AG10803 (cell line): ENCODE measurements at places on chromosomes 13 and 19.
A peak's percentile ranks its signal among the peaks of the same experiment; 100 is the strongest.

DNA sequence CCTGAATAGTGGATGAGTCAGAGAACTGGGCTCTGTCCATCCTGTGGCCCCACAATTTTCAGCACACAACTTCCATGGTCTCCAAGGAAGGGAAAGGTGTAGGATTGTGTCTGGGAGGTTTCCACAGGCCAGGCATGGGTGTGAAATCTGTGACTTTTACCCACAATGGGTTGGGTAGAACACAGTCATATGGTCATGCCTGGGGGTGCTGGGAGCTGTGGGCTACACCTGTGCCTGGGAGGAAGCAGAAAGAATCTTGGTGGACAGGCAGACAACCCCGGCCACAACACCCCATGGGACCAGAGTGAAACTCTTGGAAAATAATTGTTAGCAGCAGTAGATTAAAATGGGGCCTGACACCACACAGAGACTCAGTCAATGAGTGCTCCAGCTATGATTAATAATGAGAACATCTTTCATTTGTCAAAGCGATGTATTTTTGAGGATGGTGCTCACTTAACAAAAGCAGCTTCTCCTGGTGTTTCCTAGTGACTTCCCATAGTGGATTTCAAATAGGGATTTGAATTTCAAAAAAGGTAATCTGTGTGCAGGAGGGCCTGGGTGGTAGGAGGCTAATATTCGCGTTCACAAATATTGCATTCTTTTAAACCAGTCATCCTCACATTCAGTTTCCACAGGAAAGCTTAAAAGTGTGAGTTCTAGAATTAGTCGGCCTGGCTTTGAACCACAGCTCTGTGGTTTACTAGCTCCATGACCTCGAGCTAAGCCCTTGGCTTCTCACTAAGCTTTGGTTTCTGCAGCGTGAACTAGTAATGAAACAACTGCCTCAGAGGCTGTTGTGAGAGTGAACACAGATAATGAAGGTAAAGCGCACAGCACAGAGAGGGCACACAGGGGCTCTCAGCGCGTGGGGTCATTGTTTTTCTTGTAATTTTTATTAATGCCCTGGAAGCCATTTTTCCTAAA lies 89.3 kb upstream of the UQCRFS1 start:
- no peak for DNase-seq

DNA sequence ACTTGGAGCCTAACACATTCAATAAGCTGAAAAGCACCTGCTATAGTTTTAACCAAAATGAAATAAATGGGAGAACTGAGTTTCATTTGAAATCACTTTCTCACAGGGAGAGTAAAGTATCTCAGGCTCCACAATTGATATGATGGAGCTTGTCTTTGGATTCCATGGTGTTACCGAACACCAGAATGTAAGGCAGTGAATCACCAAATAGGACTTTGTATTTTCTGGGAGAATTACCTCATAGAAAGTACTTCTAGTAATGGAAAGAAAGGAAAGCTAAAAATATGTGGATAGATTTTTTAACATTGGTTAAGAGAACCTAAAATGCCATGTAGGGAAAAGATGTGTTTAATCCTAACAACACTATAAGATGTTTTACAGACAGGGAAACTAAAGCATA lies 123.6 kb downstream of the NALCN start:
- DNase-seq, result peak; percentile 9

GRCh38 chr13:47277774-47278173 lies 380.9 kb upstream of the HTR2A start:
- DNase-seq, result peak; percentile 25

DNA sequence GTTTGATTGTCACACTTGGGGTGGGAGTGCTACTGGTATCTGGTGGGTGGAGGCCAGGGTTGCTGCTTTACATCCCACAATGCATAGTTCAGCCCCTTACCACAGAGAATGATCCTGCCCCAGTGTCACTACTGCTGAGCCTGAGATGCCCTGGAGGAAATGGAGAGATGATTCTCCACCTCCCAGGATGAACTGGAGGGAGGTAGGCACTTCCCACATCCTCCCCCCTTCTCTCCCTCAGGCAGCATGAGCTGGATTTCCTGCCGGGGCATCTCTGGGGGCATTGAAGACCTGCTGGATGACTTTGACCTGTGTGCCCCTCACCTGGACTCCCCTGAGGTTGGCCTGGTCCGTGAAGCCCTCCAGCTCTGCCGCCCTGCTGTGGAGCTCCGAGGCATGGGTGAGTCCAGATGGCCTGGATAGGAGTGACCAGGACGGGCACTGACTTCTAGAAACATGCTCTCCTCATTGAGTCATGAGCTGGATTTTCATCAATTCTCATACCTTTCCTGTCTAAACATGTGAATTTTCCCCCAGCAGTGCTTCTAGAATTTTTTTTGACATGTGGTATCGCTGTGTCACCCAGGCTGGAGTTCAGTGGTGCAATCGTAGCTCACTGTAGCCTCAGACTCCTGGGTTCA lies 45.3 kb downstream of the NWD1 start:
- no peak for DNase-seq

DNA sequence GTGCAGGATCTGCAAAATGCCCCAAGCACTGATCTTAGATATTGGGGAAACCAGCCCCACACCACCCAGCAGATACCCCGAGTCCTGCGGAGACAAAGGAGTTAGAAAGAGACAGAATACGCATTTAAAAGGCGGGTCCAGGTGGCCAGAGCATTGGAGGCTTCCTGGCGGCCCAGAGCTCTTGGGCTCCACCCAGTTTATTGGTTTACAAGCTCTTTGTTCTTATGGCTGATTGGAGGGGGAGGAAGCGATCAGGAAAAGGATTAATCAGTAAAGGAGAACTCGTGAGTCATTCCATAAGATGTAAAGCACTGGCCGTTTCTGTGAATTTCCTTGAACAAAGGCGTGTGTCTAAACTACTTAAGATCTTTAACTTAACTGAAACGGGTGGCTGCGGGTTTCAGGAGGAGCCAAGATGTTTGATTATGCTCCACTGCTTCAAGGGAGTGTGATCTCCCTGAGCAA lies 926 bp downstream of the ZNF587 start:
- DNase-seq, result peak; percentile 6

DNA sequence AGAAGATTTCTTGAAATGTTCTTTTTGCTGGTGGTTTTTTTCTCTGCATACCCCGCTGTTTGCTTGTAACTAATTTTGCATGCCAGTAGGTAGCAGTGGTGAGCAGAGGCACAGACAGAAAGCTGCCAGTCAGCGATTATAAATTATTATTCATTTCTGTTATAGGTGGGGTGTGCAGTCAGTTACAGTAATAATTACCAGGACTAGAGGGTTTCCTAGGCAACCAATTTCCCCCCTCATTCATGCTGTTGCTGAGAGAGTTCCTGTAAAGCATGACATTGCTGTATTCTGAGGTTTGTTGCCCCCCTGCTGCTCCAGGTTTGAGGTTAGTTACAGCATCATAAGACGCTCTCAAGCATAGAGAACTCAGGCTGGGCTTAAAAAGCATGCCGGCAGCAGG lies 104.5 kb downstream of the URI1 start:
- no peak for DNase-seq

GRCh38 chr13:112078216-112078615 lies 11.3 kb downstream of the SOX1 start:
- DNase-seq, result no peak

DNA sequence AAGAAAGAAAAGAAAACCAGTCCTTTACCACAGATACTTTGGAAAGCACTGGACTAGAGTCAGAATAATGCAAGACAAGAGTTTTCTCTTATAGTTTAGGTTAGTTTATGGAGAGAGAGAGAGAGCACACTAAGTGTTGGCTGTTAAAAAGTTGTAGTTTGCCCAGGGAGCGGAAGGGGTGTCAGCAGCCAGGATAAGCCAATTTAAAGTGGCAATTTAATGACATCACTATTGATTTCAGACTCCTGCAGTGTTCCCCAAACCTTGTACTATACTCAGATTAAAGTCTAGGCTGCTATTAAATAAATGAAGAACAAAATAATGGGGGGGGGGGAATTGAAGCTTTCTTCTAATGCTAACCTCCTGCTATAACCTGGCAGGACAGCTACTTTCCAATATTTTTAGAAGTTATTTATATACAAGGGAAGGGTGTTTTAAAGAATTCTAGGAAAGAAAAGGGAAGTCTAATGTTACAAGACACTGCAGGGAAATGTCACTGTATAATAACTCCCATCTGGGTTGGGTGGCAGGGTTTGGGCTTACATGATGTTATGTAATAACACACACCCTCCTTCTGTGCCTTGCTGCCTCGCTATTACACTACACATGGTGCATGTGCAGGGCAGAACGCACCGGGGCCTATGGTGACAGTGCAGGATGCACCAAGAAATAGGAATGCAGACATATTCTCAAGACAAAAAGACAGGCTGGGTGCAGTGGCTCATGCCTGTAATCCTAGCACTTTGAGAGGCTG lies 19.9 kb downstream of the TPT1 start:
- no peak for DNase-seq

DNA sequence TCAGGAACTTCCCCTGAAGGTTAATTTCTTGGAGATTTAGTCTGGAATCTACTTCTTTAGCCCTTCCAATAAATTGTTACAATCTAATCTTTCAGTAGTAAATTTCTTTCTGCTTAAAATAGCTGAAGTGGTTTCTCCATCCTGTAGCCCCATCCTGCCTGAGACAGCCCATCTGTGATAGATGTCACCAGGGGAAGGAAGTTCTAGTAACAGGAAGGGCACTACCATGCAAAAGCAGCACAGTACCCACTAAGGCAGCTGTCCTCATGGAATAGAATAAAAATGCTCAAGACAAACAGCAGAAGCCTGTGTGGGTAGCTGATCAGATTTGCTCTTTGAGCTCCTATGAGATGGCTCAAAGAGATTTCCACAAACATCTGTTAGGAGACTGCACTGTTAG lies 1036.5 kb downstream of the SLITRK5 start:
- DNase-seq, result no peak
